ENCODE measurements at places on chromosomes 5 and 9.
A peak's percentile ranks its signal among the peaks of the same experiment; 100 is the strongest.

DNA sequence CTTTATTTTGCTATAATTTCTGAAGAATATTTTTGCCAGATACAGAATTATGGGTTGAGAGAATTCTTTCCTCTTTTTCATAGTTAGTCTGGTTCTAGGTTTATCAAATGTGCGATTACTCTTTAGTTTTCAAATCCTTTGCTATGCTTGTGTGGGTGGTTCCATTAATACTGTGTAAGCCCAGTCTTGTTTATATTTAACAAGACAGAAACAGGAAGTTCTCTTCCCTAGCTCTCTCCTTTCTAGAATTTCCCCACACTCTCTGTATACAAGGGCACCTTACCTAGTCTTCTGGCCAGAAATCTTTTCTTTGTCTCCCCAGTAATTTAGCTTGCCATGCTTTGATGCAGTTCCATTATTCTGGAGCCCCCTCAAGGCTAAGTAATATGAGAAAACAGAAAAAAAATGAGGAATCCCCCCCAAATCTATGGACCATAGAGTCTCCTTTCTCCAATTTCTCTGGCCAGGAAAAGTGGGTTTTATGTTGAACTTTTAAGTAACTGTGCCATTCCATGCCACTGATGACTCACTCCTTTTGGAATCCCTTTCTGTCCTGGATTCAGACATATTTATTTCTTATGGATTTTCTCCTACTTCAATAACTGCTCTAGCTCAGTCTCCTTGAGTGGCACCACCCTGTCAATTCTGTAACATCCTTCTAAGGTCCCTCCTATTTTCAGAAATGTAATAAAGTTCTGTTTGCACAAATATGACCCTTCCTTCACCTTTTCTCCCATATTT lies 1714.1 kb downstream of the EFNA5 start:
- DNase-seq: no peak

- peak; percentile 84 for DNase-seq
Measured at GRCh38 chr9:96071076-96071814, 195.8 kb downstream of the ERCC6L2 start.

- DNase-seq: no peak
Measured at GRCh38 chr9:93244101-93244500, 60.2 kb downstream of the WNK2 start.

DNA sequence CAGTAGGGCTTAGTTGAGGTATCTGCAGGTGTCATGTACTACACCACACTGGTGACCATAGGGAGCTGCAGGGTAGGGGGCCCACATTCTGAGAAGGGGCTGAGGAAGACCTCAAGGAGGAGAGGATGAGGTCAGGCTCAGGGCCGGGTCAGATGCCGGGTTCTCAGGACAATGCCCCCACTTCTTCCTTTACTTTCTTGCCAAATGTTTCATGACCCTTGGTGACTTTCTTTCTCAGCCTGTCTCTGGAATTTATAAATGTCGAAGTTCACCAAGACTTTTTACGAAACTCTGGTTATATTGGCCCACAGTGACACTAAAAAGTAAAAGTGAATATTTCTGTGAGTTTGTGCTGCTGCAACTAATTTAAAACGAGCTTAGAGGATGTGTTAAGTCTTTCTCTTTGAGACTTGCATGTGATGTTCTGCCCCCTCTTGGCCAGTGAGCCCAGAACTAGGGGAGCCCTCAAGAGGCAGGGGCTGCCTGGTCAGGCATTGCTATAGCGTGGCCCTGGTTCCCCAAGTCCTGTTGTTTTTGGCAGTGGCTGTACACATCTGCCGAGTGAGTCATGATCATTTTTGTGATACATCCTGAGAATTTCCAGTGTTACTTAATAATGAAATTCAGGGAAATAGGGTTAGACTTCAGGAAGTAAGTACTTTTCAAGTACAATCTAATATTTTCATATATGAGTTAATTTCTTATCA lies 11.2 kb downstream of the ACO1 start:
- no peak for DNase-seq

GRCh38 chr9:74643303-74643923 lies 146.3 kb downstream of the RORB start:
- DNase-seq: no peak

- DNase-seq: no peak
Measured at GRCh38 chr9:95864852-95865580, 10.5 kb upstream of the ERCC6L2 start.

DNA sequence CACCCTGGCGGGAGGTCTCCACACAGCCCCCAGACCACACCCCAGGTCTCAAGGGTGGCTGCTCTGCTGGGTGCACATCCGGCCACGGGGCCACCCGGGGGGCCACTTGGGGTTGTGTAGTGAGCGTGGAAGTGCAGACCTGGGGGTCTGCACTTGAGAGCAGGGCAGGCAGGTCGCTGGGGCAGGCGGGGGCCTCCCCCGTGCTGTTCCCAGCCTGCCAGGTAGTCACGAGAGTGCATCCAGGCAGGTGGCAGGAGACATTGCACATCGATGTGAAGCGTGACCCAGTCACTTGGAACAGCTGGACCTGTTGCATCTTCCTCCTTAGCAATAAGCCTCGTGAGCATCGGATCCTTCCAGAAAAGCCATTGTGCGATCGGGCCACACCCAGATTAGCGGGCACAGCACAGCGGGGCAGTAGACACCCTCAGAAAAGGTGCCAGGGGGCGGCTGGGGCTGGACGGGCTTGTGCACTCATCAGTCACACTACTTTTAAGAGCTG lies 4.8 kb upstream of the ENTPD8 start:
- DNase-seq: no peak

DNA sequence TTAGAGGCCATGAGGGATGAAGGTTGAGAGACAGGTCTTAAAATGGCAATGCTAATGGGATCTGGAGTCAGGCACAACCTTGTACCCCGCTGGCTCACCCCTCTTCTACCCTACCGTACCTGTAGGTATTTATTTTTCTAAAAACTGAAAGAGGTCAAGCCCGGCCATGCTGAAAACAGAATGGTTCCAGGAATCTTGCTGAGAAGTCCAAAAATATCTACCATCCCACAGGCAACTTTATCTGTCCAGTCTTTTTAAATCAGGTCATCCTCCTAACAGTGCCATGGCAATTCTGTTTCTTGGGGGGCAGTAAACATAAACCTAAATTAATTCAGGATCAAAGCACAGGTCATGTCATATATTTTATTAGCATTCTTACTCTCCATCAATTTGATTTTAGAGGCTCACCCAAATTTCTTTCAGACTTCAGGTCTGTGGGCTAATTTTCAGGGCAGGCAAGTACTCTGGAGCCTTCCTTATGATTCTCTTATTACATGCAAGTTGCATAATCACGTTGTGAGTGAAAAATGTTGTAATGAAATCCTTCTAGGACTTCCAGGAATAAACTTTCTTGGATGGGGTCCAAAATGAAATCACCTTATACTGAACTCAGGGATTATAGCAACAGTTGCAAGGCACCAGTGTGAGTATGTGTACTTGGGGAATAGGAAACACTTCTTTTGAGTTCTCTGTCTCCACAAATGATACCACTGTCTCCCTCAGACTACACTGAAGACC lies 102.7 kb upstream of the NREP start:
- DNase-seq: no peak

- DNase-seq: no peak
Measured at GRCh38 chr9:92046676-92047075, 68.5 kb downstream of the SPTLC1 start.

- no peak for DNase-seq
Measured at GRCh38 chr5:54083245-54083644, 227.1 kb downstream of the ARL15 start.

DNA sequence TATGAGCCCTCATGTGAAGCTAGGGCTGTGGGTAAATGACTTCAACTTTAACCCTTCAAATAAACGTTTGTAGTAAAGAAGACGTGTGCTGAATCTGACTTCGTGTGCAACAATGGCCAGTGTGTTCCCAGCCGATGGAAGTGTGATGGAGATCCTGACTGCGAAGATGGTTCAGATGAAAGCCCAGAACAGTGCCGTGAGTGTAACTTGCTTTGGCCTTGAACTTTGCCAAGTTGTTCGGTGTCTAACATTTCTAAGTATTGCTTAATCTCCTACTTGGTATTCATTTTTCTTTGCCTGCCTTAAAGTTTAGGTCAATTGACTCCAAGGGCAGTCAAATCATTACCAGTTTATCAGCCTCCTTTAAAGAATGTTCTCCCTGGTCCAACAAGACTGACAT lies 18.2 kb downstream of the VLDLR start:
- DNase-seq: no peak

- no peak for DNase-seq
Measured at GRCh38 chr5:56202483-56202882, 30.6 kb downstream of the ANKRD55 start.

- DNase-seq: no peak
Measured at GRCh38 chr5:158669275-158669674, 430.4 kb downstream of the EBF1 start.

DNA sequence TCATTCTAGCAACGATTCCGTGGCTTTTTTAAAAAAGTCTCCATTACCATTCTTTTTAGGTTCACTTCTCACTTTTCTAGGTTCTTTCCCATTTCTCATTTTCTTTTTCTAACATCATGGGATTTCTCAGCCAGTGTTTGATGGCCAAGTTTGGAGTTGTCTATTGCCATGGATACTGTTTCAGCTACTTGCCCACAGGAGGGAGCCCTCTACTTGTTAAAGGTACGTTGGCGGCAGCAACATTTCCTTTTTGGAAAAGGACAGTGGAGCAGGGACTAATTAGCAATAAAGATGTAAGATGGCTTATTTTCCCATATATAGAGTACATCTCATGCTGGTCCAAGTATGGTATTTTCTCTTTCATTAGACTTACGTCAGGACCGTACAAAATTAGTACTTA lies 2257.5 kb upstream of the C9orf72 start:
- peak; percentile 27 for DNase-seq

DNA sequence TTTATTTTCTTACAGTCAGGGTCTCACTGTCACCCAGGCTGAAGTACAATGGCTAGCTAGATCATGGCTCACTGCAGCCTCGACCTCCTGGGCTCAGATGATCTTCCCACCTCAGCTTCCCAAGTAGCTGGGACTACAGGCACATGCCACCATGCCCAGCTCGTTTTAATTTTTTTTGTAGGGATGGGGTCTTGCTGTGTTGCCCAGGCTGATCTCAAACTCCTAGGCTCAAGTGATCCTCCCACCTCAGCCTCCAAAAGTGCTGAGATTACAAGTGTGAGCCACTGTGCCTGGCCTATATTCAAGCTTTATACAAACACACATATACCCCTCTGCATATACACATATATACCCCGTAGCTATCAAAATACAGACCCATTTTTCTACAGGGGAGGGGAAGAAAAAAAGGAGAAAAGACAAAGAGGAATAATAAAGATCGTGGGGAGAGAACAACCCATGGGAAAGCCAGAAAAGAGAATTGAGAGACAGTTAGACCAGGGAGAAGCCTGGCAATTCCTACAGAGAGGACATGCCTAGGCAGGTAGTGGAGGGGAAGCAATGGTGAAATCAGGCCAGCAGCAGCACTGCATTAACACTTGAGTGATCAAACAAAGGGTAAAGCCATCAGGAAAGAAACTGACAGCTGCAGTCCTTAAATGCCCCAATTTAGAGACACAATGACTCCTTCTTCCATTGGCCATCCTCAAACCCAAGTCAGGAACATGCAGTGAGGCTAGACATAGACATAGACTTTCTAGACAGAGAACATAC lies 102.7 kb downstream of the EFNA5 start:
- DNase-seq: no peak

DNA sequence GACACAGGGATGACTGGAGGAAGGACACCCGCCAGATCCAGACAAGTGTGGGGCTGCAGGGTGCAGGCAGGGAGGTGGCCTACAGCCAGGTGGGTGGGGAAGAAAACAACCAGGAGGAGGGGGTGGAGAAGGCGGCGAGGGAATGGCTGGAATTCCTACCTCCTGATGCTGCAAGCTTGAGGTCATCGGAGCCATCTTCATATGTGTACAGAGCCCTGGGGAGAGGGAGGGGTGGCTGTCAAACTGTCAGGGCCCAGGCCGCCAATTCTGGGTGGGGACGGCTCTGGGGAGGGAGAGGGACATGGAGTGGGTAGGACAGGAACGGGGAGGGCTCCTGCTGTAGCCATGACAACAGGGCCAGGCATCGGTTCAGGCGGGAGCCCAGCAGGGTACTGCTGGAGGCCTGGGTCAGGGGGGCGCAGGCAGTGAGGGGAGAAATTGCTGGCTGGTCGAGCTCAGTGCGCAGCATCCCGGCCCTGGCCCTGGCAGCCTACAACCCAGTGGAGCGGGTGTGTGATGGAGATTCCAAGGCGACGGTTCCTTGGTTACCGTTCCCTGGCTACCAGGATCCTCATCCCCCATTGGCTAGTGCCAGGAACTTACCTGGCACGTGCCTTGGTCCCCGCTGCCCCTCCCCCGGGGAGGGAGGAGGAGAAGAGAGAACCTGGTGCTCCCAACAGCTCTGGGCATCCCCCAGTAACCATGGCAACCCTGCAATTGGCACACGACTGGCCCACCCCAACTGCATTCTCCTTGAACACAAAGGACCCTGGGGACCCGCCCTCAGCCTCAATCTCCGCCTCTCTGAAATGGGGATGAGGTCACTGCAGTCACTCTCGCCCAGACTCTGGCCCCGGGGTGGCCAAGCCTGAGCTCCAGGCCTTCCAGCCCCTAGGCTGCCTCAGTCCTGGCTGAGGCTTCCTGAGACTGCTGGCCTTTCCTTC lies 4.5 kb downstream of the DBN1 start:
- peak; percentile 96 for DNase-seq

DNA sequence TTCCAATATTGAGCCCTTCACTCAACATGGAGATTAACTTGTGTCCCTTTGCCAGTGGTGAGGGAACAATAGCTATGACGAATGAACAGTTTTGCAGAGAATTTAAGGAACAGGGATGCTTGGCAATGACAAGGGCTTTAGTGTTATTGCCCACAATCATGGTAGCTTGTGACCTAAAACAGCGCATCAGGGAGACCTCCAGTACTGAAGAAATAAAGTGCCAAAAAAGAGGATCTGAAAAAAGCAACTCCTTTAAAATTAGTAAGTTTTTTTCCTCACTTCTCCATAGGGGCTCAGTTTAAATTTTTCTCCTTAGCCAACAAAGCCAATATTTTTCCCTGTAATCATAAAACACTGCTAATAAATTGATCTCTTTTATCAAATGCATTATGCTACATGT lies 41.8 kb upstream of the PAM start:
- DNase-seq: no peak

DNA sequence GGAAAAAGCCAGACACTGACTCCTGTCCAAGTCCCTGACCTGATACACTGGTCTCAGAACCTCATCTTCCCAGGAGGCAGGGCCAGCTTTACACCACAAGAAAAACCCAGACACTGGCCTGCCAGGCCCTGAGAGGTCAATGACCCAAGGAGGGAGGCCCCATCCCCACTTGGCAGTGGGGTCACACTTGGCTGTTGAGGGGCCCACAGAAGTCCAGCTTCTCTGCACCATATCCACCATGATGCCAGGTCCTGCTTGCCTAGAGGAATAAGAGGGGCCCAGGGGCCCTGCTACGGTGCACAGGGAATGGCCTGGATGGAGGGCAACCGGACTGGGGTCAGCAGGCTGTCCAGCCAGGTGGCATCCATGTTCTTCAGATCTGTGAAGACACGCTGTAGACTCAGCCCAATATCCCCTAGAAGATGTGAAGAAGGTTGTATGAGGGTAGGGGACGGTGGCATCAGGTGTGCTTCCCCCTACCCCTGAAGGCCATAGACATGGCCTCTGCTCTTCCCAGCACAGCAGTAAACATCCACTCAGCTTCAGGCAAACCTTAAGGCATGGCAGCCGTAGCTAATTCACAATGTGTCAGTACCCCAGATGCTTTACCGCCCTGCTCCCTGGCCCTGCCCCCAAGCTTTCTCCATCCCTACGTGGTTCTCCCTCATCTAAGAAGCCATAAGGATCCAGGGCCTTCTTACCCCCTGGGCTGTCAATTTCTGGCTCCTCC lies 6.7 kb downstream of the IRF1 start:
- DNase-seq: no peak

Data from H7 (cell line).